Activated CD4-positive, alpha-beta T cell treated with anti-CD3 and anti-CD28 coated beads for 1 hour (primary cell): ENCODE measurements at places on chromosomes 13 and 19.

- DNase-seq: no peak
These were observed 9.0 kb downstream of the CAPN12 start for GRCh38 chr19:38735257-38735686.

DNA sequence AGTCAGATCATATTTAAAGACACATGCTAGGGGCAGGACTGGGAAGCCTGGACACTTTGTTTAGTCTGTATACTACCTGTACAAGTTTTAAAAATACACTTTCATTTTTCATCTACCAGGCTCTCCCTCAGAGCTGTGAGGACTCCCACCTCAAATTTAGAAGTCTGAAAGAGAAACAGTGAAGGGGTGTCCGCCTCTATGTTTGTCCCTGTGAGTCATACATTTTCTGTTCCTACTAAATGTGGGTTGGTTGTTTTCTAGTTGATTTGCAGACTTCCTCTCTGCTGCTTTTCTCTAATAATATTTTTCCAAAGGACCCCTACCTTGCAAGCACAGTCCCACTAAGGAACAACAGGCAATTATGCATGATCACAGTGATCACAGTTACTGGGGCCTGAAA lies 110.5 kb downstream of the ENOX1 start:
- DNase-seq: no peak

- DNase-seq: no peak
These were observed 83.6 kb upstream of the ARHGEF7 start for GRCh38 chr13:111031531-111031961.

DNA sequence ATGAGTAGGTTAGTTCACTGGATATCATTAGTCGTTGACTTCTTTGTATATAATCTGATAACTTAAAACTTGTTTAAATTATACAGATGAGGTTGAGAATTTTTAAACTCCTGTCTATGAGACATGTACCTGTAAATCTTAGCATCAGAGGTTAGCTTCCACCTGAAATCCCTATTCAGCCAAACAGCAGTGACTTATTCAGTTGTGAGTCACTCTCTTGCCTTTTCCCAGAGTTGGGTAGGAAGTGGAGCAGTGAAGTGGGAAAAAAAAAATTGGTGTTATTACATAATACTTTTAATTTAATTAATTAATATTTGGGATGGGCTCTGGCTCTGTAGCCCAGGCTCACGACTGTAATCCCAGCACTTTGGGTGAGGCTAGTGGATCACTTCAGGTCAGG lies 32.9 kb downstream of the ZNF701 start:
- DNase-seq: no peak

DNA sequence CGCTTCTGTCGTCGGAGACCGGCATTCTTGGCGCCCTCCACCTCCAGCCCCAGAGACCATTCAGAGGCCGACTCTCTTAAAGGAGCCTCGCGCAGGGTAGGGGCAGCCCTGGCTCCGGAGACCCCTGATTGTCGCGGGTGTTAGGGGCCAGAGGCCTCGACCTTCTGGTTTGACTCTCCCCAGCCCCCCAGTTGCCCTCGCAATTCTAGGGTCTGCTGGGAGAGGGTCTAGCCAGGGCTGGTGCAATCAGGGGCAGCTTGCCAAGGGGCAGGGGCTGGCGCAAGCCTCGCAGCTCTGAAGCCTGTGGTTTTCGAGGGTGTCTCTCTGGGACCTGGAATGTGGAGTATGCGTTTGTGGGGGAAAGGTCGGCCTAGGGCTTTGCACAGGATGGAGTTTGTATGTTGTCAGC lies 1.6 kb upstream of the SLC7A10 start:
- no peak for DNase-seq

- DNase-seq: no peak
These were observed 9.8 kb downstream of the SLC8A2 start for GRCh38 chr19:47461876-47462275.

DNA sequence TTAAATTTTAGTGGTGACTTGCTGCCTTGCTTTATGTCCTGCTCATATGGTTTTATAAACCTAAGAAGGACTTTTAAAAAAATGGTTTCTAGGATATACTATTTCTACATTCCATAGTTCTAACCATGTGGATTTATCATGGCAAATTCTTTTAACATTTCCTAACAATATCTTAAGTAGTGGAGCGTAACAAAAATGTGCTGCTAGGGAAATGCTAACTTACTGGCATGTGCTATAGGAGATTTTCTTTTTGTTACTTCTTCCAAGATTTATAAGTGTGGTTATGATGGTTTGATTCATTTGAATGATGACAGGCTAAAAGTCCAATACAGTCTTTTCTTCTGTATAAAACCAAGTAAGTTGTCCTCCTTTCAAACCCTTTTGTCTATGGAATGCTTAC lies 713.7 kb downstream of the SLITRK1 start:
- DNase-seq: no peak

DNA sequence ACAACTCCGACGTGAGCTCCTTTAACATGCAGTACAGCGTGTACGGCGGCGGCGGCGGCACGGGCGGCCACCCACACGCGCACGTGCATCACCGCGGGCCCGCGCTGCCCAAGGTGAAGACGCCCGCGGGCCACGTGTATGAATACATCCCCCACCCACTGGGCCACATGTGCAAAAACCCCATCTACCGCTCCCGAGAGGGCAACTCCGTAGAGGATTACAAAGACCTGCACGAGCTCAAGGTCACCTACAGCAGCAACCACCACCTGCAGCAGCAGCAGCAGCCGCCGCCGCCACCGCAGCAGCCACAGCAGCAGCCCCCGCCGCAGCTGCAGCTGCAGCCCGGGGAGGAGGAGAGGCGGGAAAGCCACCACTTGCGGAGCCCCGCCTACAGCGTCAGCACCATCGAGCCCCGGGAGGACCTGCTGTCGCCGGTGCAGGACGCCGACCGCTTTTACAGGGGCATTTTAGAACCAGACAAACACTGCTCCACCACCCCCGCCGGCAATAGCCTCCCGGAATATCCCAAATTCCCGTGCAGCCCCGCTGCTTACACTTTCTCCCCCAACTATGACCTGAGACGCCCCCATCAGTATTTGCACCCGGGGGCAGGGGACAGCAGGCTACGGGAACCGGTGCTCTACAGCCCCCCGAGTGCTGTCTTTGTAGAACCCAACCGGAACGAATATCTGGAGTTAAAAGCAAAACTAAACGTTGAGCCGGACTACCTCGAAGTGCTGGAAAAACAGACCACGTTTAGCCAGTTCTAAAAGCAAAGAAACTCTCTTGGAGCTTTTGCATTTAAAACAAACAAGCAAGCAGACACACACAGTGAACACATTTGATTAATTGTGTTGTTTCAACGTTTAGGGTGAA lies 6.6 kb downstream of the SLITRK5 start:
- DNase-seq: no peak

- no peak for DNase-seq
These were observed 97.5 kb downstream of the RGCC start for GRCh38 chr13:41554626-41555386.

- no peak for DNase-seq
These were observed 1523.2 kb downstream of the UQCRFS1 start for GRCh38 chr19:27689734-27690241.

- DNase-seq: no peak
These were observed 4.9 kb downstream of the SLAIN1 start for GRCh38 chr13:77702366-77702765.

DNA sequence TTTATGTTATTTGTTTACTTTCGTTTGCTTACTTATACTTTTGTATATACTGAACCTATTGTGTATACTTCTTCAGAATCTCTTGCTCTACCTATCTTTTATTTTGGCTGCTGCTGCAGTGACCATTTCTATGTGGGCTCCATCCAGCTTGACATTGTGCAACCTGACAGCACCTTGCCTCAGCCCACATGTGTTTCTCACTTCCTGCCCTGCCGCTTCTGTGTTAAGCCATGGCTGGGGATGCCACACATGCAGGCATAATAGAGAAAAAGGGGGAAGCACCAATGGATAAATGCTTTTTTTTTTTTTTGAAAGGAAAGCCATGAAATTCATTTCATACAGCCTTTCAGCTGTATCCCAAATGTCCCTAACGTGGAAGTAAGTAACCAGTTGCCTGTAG lies 147.6 kb downstream of the RBM26 start:
- DNase-seq: no peak

- DNase-seq: no peak
These were observed 77.1 kb downstream of the CCNA1 start for GRCh38 chr13:36509369-36509768.

DNA sequence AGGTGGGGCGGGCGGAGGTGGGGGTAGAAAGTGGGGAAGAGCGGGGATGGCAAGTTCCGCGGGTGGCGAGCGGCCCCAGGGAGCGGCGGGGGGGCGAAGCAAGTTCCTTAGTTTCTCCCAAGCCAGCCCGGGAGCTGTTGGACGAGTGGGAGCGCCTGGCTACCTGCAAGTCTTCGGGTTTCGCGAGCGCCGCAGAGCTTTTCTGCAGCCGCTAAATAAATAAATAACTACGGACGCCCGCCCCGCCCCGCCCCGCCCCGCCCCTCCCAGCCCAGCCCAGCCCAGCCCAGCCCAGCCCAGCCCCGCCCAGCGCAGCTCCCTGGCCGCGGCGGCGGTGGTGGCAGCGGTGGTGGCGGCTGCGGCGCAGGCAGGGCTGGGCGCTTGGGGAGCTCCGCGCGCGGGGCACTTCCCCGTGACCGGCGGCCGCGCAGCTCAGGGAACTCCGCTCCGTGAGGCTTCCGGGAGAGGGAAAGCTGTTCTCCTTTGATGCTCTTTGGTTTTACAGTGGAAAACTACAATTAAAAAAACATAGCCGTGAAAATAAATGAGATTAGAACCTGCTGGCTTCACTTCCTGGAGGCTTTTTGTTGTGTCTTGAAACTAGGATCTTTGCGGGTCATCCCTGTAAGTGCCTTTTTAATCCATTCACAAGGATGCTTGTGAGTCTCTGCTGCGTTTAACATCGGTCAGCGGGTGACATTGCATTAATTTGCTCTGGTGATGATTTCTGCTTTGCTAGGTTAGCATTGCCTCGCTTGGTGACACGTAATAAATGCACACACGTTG lies at the start of gene UBE2L5:
Gene UBE2L5 (plus strand): TSS at position 440 of the 786 bp plus-strand sequence. CDS start 5,498 bp downstream, outside the sequence.
- DNase-seq: peak; percentile 44

GRCh38 chr13:109817591-109818535 lies 31.5 kb upstream of the IRS2 start:
- no peak for DNase-seq

DNA sequence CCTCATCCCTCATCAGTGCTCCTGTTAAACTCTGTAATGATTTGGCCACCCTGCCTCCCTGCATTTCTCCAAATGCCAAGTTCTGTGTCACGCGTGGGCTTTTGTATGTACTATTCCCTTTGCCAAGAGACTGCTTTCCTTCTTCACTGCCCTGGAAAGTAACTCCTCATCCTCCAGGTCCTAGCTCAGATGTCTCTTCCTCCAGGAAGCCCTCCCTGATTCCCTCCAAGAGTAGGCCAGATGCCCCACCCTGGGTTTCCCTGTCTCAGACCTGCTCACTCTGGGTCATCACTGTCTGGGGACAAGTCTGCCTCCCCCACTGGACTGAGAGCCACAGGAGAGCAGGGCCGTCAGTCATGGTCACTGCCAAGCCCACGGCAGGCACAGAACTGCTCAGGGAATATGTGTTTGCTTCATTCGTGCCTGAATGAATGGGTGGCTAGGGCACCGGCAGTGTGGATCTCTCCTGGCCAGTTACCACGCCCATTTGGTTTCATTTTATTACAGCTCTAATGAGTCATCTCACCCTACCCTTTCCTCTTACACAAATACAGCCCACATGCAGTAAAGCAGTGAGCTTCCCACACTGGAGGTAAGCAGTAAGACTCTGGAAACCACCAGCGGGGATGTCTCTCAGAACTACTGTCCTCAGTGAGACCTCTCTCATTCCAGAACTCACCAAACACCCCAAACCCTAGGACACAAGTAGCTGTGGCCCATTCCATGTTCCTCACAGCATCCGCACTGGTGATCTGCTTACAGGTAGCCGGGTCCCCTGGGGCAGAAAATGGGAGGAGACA lies 12.1 kb upstream of the GPR4 start:
- no peak for DNase-seq

GRCh38 chr13:25948910-25949309 lies 102.9 kb downstream of the SHISA2 start:
- no peak for DNase-seq

- no peak for DNase-seq
These were observed 15.2 kb downstream of the FNDC3A start for GRCh38 chr13:48990900-48991299.
